Fibroblast of the aortic adventitia (primary cell): ENCODE measurements at places on chromosomes 3 and 15. TPM values are rescaled to one million over a fixed set of nuclear protein-coding genes. Genes with fewer than 3 reads are reported as not detected.

DNA sequence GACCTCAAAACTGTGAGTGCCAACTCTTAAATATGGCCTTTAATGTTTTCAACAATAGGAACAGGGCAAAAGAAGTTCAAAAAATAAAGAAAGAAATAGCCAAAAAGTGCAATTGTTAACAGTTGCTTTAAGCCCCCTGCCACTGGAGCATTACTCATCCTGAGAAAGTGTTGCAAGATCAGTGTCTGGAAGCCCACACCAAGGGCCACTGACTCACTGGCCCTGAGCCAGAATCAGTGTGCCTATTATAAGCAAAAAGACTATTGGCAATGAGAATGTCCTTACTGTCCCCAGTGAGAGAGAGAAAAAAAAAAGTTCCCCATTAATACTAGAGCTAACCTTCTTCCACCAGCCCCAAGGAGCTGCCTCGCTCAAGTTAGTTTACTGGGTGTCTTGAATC is 480.1 kb upstream of the ZNF385D start:
- no peak for DNase-seq

DNA sequence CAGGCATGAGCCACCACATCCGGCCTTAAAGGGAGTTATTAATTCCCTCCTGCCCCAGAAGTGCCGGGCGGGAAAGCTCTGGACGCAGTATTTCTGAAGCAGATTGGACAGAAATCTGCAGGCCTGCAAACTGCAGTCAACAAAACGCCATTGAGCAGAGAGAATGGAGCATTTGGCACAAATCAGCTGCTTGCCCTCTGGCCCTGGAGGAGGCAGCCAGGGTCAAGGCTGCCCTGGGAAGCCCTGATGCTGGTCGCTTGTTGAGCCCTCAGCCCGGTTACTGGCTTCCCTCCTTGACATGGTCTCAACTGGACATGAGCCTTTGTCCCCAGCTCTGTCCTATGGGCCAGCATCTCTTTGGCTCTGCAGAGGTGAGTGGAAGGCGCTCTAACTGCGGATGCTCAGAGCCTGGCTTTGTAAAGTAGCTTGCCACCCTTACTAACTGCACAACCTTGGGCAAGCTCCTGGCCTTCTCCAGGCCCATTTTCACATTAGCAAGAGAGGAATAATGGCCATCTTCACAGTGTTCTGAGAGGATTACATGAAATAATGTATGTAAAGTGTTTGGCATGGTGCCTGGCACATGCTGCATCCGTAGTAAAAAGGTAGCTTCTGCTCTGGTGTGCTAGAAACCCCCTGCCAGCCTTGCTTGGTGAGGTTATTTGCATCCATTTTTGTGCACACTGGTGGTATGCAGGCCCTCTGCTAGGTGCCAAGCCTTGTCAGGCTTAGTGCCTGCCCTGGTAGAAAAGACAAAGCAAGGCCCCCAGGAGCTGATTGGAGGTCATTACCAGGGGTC is 4.1 kb downstream of the SEMA4B start:
- DNase-seq = no peak

- DNase-seq = no peak
These were observed 259.6 kb upstream of the UBE2E1 start for GRCh38 chr3:23546181-23546580.

GRCh38 chr15:98838387-98839259 is 169.0 kb downstream of the PGPEP1L start:
- DNase-seq = no peak

DNA sequence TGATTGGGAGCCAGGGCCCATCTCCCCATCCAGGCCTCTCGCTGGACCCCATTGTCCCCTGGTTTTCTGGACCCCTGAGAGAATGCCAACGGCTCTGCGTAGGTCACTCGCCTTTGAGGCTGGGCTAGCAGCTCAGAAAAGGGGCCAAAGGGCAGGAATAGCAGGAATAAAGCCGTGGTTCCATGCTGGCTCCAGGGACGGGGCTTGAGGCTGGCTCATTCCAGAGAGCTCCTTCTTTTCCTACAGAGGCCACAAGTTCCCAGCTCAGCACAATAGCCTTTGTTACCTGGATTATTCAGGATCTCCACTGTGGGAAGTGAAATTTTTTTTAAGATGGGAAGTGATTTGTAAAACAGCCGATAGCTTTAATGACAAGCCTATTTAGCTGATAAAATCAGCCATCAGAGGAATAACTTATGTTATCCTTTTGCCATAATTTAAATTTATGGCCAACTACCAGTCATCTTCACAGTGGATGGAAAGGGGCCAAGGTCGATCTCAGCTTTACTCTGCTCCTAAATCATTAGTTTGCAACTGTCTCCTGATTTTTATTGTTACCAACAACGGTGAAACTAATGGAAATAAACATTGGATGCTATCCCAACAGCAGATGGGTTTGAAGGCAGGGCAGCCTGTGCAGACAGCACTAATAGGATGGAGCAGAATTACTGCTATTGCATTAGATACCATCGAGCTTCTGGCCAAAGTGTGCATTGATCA is 124.3 kb downstream of the TMEM266 start:
- no peak for DNase-seq

- DNase-seq = no peak
These were observed 21.3 kb downstream of the KLHL6 start for GRCh38 chr3:183534249-183534648.

GRCh38 chr15:77496715-77497109 is 76.0 kb downstream of the HMG20A start:
- peak; percentile 100 for DNase-seq

GRCh38 chr3:88059380-88060170 is 520 bp downstream of the ZNF654 start:
- peak; percentile 16 for DNase-seq

GRCh38 chr3:105398437-105398836 is 31.7 kb downstream of the ALCAM start:
- DNase-seq = no peak

GRCh38 chr3:116048991-116049390 is 396.3 kb downstream of the LSAMP start:
- no peak for DNase-seq

GRCh38 chr3:172464306-172464705 is 16.1 kb upstream of the GHSR start:
- no peak for DNase-seq

DNA sequence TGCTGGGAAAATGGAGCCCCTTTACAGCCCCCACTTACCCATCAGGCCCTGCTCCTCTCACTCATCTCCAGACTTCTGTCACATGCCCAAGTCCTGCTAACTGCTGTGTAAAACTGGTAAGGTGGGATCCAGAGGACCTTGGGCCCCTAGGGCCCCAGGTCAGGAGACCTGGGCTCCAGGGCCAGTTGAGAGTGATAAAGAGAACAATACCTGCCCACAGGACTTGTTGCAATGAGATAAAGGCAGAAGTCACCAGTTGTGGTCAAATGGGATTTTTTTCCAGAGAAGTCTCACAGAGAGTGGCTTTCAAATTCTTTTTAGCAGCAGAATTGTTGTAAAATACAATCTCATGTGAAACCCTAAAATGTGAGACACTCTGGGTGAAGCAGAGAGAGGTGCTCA is 753 bp downstream of the FURIN start:
- no peak for DNase-seq

The KIF15 gene
- total RNA-seq = 0.98 and 17.1 TPM in 2 replicates

The STRIT1 gene
- not detected in 2 replicates for total RNA-seq

The FNDC3B gene
- 53.0 and 139 TPM in 2 replicates for total RNA-seq

The PLSCR5 gene
- not detected in 2 replicates for total RNA-seq

The SEMA7A gene
- total RNA-seq = 2.6 and 7.9 TPM in 2 replicates

The TGM4 gene
- total RNA-seq = not detected in 2 replicates

The EOMES gene
- 0.18 TPM in 1 of 2 replicates, not detected in the other for total RNA-seq
